Naive thymus-derived CD8-positive, alpha-beta T cell (primary cell): ENCODE measurements at places on chromosomes 16 and 17. TPM values are rescaled to one million over a fixed set of nuclear protein-coding genes. Genes with fewer than 3 reads are reported as not detected.

Gene DPEP2NB
- polyA plus RNA-seq: not detected

Gene MYH13
- not detected for polyA plus RNA-seq

Gene CDH11
- not detected for polyA plus RNA-seq

Gene CSH1
- polyA plus RNA-seq: not detected
